Activated CD4-positive, CD25-positive, alpha-beta regulatory T cell treated with anti-CD3 and anti-CD28 coated beads, Interleukin-2, amount 50 U/mL, for 16 hours (primary cell): ENCODE measurements at places on chromosomes 7 and 10.

- DNase-seq: no peak
Observed at GRCh38 chr7:137790828-137791227, 55.9 kb downstream of the DGKI start.

DNA sequence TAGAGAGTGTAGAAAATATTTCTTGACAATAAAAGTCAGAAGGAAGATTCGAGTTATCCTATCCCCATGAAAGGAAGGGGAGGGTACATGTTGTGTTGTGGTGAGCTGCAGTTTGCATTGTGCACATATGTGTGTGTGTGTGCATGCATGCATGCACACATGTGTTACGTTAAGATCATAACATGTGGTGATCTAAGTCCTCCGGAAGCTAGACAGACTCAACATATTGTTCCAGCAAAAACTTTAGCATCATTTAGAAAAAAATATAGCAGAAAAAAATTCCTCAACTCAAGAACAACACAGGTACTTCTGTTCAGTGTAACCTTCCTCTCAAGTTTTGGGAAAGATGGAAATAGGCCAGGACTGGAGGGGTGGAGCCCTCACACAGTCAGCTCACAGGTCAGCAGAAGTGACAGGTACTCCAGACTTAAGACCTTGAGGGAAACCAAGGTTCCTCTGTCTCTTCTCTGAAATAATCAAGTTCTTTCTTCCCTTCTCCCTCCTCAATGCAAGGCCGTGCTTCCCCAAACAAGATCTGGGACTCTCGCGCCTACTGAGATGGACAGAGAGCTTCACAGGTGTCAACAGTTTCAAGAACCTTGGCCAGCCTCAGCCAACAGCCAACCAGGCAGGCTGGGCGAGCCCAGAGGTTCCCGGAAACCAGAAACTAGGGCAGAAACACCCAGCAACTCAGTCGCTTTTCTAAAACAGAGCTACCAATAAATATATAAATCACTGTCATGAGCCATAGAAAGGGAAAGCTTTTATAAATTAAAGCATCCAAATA, 205.2 kb downstream of the FAM107B start:
- no peak for DNase-seq

DNA sequence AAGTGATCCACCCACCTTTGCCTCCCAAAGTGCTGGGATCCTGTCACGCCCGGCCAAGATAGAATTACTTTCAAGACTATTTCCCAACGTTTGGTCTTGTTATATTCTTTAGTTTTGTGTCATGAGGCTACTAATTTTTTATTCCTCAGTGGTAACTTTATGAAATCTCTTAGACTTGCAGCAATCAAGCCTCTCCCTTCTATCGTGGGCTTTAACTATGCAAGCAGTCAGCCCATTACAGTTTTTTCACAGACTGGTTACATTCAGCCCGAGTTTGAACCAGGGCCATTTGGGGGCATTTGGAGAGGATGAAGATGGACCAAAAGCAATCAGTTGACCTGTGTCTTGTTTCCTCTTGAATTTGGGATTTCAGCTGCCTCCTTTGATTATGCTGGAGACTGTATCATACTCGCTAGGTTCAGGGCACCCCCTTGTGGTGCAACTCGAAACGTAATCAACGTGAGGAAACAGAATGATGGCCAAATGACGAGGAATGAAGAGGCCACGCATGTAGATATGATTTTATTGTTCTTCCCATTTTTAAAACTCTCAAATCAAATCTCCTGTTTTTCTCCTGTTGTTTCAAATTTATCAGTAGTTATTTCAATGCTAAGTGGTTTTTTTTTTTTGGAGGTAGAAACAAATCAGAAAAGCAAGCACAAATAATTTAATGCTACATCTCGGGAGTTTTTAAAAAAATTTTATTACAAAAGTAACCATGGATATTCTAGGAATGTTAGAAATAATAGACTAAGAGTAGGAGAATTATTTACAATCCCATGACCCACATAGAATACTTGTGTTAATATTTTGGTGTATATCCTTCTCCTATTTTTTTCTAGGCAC, 151.6 kb downstream of the KIAA1217 start:
- DNase-seq: no peak

DNA sequence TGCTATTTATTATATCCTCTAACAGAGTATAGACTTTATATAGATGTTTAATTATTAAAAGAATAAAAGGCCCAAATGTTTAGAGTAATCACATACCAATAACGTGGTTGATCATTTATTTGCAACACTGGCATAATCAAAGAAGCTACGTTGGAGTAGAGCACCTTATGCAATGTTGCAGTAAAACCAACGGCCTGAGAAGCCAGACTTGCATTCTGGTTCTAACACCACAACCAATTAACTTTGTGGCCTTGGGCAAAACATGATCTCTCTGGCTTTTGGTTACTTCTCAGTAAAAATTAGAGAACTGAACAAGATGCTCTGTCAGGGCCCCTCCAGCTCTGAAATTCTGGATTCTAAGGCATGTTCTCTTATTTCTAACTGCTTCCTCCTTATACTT, 476.2 kb downstream of the GRM8 start:
- DNase-seq: no peak

- DNase-seq: no peak
Observed at GRCh38 chr7:107668296-107668695, 7.7 kb downstream of the SLC26A4 start.

DNA sequence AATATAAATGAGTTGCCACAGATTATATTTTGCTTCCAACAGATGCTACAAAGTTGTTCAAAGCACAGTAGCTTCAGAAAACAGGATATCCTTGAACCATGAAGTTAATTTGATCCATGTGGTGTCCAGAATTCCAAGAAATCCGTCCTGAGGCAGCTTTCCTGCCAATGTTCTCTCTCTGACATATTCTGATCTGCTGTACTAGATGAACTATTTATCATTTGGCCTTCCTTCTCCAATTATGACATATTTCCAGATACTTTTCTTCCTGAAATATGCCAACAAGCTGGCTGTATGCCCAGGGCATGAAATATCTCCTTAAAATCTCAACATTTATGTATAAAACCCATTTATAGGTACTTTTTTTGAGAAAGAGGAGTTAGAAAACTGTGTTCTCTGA, 141.1 kb downstream of the SPAG6 start:
- DNase-seq: no peak

GRCh38 chr10:35584946-35585345, 20.2 kb upstream of the GJD4 start:
- DNase-seq: no peak

- no peak for DNase-seq
Observed at GRCh38 chr7:83691095-83691494, 42.2 kb upstream of the SEMA3E start.

- DNase-seq: no peak
Observed at GRCh38 chr10:27774831-27775230, 29.2 kb upstream of the MKX start.

DNA sequence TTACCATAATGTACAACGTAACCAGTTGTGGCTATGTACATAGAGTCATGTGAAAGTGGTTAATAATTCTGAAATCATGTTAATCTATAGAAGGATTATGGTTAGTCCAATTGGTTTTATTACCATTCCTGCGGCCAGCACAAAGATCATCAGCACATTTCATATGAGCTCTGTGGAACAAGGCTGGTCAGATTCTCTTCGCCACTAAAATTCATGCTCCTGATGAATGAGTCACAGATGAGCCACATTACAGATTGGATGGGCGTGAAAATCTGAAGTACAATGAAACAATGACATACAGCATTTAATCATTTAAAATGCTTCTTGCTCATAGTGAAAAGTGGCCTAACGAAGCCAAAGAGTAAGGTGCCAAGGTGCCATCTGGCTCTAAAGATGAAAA, 716.2 kb upstream of the PHF14 start:
- no peak for DNase-seq

- no peak for DNase-seq
Observed at GRCh38 chr10:50577681-50578350, 45.9 kb downstream of the SGMS1 start.
